Activated T-cell treated with anti-CD3 and anti-CD28 coated beads, Interleukin-2, amount 50 U/mL, for 48 hours (primary cell): ENCODE measurements at places on chromosomes 16 and 17.

GRCh38 chr17:75645501-75645888, 12.3 kb downstream of the SMIM5 start:
- DNase-seq = no peak

- DNase-seq = peak; percentile 66
Measured at GRCh38 chr16:80924372-80924978, 82.2 kb downstream of the CMC2 start.

GRCh38 chr16:31785126-31785525, 88.5 kb upstream of the ZNF267 start:
- DNase-seq = no peak

- DNase-seq = no peak
Measured at GRCh38 chr16:4661661-4662060, 31.7 kb upstream of the NUDT16L1 start.

DNA sequence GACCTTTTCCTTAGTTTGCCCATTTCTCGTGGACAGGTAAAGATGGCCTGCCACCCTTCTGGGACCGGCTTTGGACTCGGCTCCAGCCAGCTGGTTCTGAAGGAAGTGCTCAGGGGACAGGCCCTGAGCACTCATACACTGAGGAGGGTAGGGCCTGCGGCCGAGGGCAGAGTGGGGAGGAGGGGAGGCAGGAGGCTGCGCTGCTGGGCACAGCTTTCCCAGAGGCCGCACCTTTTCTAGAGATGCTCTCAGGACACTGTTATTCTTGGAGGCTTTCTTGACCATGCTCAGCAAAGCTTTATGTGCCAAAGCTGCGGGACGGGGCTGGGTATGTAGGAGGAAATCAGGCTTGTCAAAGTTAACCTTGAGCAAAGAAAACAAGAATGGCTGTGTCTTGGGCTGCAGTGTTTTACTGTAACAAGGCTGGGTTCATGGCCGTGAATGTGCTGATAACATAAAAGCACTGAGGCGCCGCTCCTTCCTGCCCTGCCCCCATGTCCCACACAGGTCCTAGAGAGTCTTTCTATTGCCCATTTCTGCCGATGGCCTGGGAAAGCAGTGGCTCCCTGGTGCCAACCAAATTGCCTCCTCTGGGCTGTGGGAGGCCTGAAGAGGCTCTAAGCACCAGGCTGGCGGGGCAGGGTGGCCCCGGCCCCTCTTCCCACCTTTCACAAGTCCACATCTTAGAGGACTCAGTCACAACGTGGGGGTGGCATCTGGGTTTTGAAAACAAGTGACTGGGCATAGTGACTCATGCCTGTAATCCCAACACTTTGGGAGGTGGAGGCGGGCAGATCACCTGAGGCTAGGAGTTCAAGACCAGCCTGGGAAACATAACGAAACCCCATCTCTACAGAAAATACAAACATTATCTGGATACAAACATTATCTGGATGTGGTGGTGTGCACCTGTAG, 22.3 kb upstream of the TIMP2 start:
- DNase-seq = no peak

DNA sequence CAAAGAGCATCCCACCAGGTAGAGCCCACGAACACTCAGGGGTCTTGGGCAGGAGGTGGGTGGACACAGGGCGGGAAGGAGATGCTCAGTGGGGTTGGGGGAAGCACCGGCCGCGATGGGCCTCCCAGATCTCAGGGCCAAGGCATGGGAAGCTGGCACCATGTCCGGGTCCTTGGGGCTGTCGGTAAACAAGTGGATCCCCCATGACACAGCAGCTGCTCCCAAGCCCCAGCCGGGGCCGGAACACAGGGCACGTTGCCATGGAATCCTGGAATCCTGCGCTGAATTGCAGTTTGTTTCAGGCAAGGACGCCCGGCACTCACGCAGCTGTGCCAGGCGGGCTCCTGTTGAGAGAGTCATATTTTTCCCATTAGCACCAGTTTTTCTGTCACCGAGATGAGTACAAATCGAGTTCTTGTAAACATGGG, 23.0 kb upstream of the CHMP6 start:
- DNase-seq = no peak

DNA sequence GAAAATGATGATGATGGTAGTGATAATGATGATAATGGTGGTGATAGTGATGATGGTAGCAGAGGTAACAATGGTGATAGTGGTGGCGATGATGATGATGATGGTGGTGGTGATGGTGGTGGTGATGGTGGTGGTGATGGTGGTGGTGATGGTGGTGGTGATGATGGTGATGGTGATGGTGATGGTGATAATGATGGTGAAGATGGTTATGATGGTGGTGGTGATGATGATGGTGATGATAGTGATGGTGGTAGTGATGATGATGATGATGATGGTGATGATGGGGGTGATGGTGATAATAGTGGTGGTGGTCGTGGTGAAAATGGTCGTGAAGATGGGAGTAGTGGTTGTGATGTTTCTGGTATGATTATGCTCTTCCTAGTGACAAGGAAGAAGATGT, 581.8 kb downstream of the HS3ST4 start:
- DNase-seq = no peak

DNA sequence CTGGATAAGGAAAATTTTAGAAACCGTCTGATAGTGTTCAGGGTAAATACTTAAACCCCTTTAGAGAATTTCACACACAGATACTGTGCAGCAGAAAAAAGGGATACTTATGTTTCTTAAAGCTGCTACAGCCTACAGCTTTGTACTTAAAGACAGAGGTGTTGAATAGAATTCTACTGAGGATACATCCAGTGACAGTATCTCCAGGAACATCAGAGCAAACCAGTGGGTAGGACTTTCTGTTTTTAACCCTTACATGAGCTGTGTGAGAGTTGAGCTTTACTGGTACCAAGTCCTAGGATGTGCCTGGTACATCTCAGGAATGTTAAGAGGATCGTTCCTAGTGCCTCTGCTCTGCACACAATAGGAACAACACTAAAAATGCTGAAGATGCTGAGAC, 191.5 kb downstream of the FTO start:
- no peak for DNase-seq
